ENCODE measurements at places on chromosomes 12 and 14.

DNA sequence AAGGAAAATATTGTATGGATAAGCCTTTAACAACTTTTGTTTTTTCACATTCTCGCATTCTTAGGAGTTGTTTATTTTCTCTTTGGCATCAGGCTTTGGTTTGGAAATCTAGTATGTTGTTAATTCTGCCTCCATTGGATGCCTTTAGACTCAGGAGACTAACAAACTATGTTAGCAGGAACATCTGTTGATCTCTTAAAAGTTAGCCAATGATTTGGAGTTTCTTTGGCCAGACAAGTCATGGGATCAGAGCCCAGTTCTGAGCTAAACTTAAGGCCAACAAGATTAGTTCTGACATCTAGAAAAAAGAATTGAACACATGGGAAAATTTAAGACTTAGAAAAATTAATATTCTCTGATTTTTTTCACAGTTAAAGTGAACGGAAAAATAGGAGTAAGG, 35.3 kb upstream of the STRAP start:
- peak; percentile 58 for DNase-seq

DNA sequence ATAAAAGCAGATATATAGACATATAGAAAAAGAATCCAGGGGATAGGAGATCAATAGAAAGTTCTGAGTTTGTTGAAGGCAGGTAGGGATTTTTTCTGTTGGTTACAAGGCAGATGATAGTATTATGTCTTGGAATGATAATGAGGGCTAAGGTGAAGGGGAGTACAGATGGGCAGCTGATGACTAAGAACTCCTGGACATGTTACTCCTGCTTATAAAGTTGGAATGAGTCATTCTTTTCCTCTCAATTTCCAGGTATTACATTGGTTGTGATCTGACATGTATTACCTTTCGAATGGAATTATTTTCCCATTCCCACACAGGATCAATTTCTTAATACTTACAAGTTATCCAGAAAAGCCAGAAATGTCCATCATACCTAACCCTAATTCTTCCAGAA, 545.2 kb upstream of the MGAT4C start:
- DNase-seq = no peak

GRCh38 chr12:122891661-122892525, 4.0 kb downstream of the VPS37B start:
- peak; percentile 75 for DNase-seq

DNA sequence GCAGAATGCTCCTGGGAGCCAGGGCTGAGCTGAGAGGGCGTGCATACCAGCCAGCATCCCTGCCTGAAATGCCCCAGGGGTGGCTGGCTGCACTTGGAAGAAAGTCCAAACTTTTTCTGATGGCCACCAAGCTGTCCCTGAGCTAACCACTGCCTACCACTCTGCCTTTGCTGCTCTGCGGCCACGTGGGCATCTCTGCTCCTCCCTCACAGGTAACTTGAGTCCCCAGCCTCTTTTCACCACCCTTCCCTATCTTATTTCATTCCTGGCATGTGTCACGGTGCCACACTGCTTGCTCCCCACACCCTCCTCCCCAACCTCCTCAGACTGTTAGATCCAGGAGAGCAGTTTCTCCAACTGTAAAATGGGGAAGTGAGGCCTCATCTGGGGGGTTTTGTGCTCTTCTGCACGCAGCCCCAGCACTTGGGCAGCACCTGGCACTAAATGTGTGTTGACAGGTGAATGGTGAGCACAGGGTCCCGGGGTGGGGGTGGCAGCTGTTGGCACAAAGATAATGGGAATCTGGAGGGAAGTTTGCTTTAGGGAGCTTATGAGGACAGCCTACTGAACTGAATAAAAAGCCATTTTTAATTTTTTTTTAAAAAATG, 113.0 kb downstream of the GLT1D1 start:
- no peak for DNase-seq

GRCh38 chr14:55028066-55028465, 1.0 kb downstream of the SOCS4 start:
- no peak for DNase-seq

DNA sequence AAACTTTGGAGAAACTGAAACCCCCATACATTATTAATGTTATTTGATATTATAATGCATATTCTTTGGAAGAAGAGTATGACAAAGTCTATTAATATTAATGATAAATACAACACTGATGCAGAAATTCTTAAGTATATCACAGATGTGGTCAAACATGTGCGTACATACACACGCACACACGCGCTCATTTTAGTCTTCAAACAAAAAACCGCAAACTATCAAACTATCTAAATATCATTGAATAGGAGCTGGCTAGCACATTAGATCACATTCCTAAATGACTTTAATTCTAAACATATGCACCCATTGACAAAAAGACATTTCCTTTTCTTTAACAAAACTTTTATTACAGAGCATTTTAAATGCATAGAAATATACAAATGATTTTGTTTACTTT, 872.7 kb downstream of the SLC16A7 start:
- peak; percentile 58 for DNase-seq

DNA sequence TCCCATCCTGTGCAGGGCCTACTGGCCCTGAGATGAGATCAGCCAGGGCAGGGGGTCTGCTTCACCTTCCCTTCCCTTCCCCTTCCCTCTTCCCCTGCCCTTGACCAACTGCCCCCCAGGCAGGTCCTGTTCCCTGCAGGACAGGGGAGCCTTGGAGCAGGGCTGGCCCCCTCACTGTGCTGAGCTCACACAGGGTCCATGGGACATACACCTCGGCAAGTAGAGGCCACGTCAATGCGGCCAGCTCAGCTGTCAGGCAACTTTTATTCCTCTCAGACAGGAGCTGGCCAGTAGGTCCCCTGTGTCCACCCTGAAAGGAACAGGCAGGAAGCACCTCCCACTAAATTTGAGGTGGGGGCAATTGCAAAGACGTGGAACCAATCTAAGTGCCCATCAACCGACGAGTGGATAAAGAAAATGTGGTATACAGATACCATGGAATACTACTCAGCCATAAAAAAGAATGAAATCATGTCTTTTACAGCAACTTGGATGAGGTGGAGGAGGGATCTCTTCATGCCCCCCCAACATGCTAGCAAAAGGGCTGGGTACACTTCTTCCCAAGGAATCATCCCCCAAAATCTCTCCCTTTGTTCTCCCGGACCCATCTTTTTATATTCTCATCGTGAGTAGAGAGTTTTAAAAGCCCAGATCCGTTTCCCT, 148.7 kb downstream of the BCL11B start:
- DNase-seq = no peak

DNA sequence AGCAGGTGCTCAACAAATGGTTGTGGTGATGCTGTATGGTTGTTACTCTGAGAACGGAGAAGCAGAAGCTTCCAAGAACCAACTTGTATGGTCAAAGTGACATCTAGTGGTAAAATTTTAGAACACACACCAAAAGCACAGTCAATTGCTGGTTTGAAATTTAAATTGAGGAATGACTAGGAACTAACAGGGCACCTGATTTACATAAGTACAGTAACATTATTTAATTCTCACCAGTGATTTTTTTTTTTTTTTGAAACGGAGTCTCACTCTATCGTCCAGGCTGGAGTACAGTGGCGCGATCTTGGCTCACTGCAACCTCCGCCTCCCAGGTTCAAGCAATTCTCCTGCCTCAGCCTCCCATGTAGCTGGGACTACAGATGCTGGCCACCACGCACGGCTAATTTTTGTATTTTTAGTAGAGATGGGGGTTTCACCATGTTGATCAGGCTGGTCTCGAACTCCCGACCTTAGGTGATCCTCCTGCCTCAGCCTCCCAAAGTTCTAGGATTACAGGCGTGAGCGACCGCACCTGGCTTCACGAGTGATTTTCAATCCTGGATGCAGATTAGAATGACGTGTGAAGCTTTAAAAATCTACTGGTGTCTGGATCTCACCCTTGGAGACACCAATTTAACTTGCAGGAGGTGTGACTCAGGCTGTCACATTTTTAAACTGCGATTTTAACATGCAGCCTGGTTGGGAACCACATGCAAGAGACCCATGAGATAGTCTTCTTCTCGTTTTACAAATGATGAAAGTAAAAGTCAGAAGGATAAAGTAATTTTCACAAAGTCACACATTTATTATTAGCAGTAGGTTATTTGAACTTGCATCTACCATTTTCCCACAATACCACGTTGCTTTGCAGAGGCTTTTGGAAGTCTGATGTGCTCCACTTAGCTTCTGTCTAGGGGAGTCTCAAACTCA, 14.1 kb upstream of the NUMB start:
- DNase-seq = peak; percentile 67

- peak; percentile 46 for DNase-seq
These were observed 53.7 kb downstream of the GALNT4 start for GRCh38 chr12:89470741-89471509.

DNA sequence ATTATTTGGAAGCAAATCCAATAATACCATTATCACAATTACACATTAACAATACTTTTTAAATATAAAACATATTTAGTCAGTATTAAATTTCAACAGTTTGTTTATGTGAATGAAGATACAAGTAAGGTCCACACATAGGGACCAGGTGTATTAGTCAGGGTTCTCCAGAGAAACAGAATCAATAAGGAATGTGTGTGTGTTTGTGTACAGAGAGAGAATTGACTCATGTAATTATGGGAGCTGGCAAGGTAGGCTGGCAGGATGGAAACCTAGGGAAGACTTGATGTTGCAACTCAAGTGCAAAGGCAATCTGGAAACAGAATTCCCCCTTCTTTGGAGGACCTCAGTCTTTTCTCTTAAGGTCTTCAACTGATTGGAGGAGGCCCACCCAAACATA, 123.2 kb upstream of the OTX2 start:
- no peak for DNase-seq

DNA sequence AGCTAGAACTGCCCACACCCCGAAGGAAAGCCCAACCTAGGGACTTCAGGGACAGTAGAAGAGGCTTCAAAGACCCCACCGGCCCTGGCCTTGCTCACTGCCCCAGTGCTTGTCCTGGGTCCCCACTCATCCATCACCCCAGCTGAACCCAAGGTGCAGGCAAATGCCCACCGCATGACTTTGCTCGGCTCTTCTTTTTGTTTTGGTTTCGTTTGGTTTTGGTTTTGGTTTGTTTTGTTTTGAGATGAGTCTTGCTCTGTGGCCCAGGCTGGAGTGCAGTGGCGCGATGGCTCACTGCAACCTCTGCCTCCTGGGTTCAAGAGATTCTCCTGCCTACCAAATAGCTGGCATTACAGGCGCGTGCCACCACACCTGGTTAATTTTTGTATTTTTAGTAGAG, 9.0 kb downstream of the CCDC85C start:
- DNase-seq = no peak

- DNase-seq = no peak
These were observed 1206.0 kb upstream of the TMEM132C start for GRCh38 chr12:127060933-127061332.

DNA sequence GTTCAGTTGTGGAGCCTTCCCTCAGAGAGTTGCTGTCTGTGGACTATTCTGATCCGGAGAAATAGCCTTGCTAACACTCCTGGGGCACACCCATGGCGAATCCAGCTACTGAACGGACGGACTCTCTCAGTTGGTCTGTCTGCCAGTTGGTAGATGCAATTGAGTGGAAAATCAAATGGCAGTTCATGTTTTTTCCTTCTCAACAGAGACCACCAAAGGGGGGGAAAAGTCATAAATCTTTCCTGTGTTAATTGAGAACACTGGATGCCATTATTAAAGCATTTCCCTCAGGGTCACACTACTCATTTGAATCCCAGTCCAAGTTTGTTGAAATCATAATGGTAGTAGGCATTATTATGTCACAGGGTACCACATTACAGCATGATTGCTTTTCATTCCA, 354.3 kb upstream of the FAR2 start:
- DNase-seq = no peak

DNA sequence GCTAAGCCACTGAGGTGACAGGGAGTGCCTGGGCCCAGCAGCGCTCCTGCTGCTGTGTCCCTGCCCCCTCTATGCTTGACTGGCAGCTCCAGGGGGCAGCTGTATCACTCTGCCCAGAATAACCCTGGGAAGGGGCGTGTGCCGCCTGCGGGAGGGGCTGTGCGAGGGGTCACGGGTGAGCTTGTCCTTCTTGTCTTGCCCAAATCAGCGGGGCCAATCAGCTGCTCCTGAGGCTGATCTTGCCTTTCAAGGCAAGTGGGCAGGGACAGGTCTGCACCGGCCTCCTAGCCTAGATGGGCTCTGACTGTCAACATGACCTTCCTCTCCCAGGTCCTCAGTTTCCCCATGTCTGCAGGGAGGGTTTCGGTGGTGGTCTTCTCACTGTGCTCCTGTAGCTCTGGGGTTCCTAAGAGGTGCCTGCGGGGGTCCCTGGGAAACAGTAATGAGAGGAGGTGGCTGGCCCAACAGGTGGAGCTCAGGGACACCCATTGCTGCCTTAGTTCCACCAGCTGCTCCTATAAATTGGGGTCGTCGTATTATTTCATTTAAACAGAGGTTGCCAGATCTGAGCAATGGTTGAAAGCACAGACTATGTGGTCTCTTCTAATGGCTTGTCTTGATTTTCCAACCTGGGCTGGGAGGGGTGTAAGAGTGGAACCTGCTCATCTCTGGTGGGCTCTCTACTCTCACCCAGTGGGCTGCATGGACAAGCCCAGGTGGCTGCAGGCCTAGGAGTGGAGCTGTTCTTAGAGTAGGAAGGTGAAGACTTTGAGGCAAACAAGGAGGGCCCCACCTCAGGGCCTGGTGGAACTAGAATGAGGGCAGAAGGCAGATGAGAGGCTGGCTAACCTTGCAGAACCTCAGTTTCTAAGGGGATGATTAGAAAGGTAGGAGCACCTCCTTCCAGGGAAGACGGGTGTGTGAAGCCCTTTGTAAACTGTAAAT, 11.7 kb downstream of the RTL1 start:
- DNase-seq = no peak

DNA sequence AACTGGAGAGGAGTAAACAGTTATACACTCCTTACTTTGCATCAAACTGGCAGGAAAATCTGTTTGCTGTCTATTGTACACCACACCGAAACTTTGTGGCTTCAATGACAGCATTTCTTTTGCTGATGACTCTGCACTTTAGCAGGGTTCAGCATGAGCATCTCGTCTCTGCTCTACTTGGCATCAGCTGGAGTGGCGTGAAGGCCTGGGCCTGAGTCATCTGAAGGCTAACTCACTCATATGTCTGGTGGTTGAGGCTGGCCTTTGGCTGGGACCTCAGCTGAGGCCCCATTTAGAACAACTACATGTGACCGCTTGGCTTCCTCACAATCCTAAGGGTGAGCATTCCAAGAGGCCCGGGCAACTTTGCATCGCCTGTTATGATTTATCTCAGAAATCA, 28.7 kb upstream of the REP15 start:
- peak; percentile 23 for DNase-seq

DNA sequence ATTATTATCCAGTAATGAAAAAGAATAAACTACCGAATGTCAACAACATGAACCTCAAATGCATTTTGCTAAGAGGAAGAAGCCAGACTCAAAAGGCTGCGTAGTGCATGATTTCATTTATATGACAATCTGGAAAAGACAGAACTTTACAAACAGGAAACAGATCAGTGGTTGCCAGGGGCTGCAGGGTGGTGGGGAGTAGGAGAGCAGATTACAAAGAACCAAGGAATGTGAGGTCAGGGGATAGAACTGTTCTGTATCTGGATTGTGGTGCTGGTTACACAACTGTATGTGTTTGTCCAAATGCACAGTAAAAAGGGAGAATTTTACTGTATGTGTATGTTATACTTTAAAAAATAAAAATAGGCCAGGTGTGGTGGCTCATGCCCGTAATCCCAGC, 89.7 kb upstream of the MYL2 start:
- DNase-seq = no peak

Measured in fibroblast of skin of abdomen (primary cell).